ENCODE measurements at places on chromosomes 3 and 15. TPM values are rescaled to one million over a fixed set of nuclear protein-coding genes. Genes with fewer than 3 reads are reported as not detected.

DNA sequence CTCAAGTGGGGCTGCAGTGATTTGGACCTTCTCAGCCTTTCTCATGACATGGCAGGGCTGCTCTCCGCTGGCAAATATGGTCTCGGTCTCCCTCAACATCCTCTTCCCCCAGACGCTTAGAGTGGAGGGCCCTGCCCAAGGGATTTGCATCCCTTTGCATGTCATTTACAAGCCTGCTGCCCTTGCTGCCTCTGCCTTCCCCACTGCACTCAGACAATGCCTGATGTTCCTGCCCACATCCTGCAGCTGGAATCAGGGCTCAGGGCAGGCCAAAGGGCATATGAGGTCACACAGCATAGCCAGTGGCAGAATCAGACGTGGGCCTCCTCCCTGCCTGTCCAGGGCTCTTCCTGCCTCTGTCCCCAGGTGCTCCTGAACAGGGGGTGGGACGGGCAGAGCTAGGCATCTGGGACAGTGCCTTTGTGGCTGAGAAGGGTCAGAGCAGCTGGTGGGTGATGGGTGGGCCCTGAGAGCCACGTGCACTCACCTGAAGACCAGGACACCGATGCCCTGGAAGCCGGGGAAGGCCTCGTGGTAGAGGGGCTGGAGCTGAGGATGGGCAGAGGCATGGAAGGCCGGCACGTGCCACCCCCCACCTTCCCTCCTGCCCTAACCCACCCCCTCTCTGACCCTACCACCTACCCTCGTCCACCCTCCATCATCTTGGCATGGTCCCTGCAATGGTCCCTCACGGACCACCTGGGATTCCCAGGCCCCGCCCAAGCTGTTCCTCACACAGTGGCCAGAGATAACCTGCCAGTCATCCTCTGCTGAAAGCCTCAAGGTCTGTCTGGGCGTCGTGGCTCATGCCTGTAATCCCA is 27.4 kb upstream of the GOLGA6C start:
- DNase-seq = no peak

DNA sequence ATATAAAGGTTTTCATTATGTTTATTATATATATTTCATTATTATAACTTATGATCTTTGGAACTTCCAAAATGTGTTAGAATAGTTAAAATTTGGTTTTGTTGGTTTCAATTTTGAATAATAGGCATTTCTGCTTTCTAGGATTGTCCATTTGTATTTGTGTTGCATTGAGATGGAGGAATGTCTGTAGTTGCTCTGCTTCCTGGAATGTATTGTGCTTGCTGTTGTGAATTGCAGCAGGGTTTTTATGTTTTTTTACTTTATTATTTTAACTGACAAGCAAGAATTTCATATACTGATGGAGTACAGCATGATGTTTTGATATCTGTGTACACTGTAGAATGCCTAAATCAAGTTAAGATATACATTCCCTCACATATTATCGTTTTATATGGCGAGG is 247.4 kb downstream of the XXYLT1 start:
- DNase-seq = no peak

CCR5 gene
- polyA plus RNA-seq = not detected

GRCh38 chr3:33942483-33943150 is 144.2 kb downstream of the PDCD6IP start:
- no peak for DNase-seq

CLDN16 gene
- polyA plus RNA-seq = 0.21 TPM

GRCh38 chr3:15102256-15102655 is 3.3 kb upstream of the RBSN start:
- no peak for DNase-seq

GRCh38 chr3:40677321-40677720 is 152.6 kb downstream of the ZNF621 start:
- DNase-seq = no peak

DNA sequence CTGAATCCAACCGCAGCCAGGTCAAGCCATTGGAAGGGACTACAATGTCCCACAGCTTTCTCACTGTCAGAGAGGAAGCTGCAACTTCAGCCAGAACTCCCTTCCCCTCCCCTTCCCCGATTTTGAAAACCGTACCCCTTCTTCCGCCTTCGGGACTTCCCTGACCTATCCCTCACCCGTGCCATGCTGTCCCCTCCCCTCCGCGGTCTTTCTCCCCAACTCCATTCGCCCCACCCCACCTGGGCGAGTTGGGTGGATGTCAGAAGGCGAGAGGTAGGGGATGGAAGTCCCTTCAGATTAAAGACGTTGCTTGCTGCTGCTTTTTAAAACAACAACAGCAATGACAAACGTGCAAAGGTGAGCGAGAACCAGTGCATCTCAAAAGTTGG is 723 bp downstream of the CPNE4 start:
- no peak for DNase-seq

SNAP23 gene
- 52.0 TPM for polyA plus RNA-seq

- no peak for DNase-seq
These were observed 6.2 kb downstream of the PLA2G4D start for GRCh38 chr15:42087926-42088800.

PRR23E gene
- not detected for polyA plus RNA-seq

GRCh38 chr3:12193485-12194165 is 34.9 kb upstream of the TIMP4 start:
- peak; percentile 77 for DNase-seq

DNA sequence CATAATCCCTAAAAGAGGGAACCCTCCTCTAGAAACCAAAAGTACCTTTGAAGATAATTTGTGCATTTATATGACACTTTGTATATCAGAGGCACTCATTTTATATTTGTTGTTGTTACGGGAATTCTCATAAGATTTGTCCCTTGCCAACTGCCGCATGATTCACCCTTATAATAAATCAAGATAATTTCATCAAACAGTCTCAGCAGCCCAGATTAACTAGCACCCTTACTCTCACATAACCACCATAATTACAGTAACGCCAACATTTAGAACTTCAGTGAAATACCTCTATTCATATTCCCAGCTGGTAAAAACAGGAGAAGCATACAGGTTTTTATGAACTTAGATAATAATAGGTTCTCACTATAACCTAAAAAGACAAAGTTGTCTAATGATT is 271.9 kb downstream of the LRRC3B start:
- DNase-seq = no peak

DNA sequence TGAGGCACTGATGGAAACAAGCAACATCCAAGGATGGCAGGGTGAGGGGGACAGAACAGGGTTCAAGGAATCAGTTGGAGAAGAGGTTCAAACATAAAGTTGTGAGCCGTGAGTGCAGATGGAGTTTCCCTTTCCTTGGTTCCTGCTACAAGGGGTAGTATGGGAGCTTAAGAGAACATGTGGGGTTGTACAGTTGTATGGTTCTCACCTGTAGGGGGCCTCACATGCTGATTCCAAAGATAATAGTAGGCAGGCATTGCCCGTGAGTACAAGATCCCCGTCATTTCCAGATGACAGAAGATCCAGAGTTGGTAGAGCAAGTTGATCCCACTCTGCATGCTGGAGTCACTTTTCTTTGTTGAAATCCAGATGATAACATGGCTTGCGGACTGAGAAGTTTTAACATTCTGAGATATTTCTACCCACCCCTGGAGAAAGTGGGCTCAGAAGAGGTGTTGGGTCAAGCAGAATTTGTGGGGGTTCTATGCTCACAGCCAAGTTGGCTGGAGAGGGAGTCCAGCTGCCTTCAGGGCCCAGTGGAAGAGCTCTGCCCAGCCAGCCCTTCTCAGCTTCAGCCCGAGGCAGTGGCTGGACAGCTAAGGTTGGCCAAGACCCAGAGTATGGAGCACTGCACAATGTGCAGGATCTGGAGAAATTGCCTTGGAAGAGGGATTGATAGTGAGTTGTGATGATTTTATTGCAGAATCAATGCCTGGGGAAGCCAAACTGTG is 141.8 kb downstream of the THSD4 start:
- DNase-seq = no peak

SERPINI1 gene
- polyA plus RNA-seq = 4.7 TPM

BCL2A1 gene
- polyA plus RNA-seq = 19.6 TPM

SV2B gene
- not detected for polyA plus RNA-seq

GRCh38 chr3:154701055-154701454 is 271.1 kb upstream of the GPR149 start:
- DNase-seq = no peak

- DNase-seq = no peak
These were observed 942 bp downstream of the ELP6 start for GRCh38 chr3:47512416-47513124.

GRCh38 chr3:42710323-42711021 is 7.9 kb upstream of the HHATL start:
- DNase-seq = no peak

CD96 gene
- polyA plus RNA-seq = 0.03 TPM

GRCh38 chr3:66598168-66598567 is 97.3 kb upstream of the LRIG1 start:
- no peak for DNase-seq

- no peak for DNase-seq
These were observed 156.5 kb downstream of the TLE3 start for GRCh38 chr15:69941301-69941605.

DNASE1L3 gene
- polyA plus RNA-seq = not detected

LTK gene
- 0.16 TPM for polyA plus RNA-seq

DNA sequence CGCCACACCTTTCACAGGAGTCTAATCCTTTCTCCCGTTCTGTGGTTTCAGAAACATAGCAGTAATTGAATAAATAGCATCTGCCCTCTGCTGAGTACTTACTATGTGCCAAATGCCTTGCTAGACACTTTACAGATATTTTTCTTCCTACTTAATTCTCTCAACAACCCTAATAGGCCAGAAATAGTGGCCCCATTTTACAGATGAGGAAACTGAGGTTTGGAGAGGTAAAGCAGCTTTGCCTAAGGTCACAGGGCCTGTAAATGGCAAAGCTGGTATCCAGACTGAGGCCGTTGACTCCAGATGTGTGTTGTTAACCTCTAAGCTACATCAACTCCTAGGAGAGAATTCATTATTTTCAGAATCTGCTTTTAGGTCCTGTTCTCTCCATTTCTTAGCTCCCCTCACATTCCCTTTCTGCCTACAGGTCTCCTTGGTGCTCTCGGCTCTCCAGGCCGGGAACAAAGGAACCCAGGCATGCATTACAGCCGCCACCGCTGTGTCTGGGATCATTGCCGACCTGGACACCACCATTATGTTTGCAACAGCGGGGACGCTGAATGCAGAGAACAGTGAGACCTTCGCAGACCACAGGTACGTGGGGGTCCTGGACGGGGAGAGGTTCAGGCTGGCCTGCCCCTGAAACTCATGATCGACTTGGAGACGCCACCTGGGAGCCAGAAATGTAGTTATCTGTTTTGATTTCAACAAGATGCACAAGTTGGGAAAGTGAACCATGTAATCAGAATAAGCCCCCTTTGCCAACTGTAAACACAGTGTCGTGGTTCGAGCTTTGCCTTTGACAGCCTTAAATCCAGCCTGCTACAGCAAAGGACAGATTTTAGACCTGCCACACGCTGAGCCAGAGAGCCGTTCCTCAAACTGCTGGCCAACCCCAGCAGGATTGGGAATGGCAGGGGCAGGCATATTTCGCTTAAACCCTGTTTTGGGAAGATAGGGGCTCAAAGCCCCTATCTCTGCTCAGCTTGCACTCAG is 246.5 kb upstream of the TPM1 start:
- no peak for DNase-seq

DNA sequence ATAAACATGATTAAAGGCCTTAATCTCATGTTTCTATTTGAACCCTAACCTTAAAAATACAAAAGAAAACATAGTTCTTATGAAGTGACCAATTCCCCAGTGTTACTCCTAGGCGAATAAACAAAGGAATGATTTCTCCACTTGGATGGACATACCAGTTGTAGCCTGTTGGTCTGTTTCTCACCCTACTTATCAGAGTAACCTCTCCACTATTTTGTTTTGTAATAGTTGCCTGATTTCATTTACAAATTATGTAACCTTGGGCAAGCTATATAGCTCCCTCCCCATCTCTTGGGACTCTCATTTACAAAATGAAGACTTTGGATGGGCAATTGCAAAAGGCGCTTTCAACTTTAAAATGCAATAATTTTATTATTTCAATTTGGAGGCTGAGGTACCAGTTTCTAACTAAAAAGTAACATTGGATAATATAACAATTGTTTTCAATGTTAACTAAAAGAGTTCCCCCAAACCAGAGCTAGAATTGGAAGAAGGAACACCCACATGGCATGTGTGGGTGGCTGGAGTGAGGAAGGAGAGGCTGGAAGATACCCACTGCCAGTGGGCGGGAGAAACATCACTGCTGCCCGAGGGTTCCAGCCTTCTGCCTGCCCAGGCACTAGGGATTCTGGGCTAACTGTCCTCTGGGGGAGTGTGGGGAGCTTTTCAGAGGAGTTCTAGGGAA is 74.2 kb downstream of the RFTN1 start:
- no peak for DNase-seq

GASK1A gene
- polyA plus RNA-seq = not detected

DNA sequence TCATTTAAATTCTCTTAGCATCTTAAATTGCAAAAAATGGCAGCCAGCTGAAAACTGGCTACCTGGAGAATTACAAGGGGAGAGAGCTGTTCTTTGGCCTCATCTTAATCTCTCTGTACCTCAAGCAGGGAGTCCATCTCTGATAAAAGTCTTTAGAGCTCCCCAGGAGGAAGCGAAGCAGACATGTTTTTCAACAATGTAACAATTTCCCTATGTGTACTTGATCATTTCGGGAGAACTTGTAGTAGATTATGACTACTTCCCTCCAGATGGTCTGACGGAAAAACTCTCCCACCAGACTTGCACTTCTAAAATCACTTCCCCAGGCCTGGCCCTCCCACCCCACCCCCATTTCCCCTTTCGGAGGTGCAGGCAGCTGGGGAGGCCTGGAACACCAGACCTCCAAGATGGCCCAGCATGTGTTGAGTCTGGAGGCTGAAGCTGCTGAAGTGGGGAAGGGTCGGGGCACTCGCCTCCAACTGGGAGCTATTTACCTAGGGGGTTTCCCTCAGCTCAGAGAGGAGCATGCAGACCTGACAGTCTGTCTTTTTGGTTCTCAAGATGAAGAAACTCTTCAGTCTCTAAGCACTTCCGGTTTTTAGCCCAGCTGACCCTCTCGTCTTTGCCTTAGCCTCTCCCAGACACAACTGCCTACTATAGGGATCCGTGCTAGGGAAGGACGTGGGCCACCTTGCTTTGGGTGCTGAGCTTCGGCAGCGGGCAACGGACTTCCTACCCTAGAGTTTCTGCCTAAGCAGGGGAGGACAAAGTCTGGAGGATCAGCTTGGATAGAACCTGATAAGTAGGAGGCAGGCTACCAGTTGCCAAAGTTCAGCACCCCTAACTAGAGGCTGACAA is 164.0 kb upstream of the TBL1XR1 start:
- DNase-seq = no peak

ZNF774 gene
- polyA plus RNA-seq = 1.3 TPM
